IMR-90 (cell line): ENCODE measurements at places on chromosomes 12 and 14. TPM values are rescaled to one million over a fixed set of nuclear protein-coding genes. Genes with fewer than 3 reads are reported as not detected.

- no peak for DNase-seq
Observed at GRCh38 chr12:12786351-12786705, 869 bp downstream of the APOLD1 start.

GRCh38 chr14:20365928-20366327, 22.5 kb downstream of the PARP2 start:
- DNase-seq, result no peak

DNA sequence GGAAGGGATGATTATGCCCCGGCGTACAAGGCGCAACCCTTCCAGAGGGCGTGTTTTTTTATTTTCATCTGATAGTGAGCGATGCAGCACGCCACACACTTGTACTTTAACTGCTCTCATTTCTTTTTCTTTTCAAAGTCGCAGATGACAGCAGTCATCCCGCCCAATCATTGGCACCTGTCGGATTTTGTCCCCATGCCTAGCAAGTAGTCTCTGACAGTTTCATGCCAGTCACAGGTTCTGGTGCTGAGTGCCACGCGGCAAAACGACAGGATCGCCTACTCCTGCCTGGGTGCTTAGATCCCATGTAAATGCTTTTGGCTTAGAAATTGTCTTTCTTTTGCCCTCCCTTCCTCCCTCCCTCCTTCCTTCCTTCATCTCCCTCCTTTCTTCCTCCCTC, 117.7 kb downstream of the GLT1D1 start:
- DNase-seq, result no peak

DNA sequence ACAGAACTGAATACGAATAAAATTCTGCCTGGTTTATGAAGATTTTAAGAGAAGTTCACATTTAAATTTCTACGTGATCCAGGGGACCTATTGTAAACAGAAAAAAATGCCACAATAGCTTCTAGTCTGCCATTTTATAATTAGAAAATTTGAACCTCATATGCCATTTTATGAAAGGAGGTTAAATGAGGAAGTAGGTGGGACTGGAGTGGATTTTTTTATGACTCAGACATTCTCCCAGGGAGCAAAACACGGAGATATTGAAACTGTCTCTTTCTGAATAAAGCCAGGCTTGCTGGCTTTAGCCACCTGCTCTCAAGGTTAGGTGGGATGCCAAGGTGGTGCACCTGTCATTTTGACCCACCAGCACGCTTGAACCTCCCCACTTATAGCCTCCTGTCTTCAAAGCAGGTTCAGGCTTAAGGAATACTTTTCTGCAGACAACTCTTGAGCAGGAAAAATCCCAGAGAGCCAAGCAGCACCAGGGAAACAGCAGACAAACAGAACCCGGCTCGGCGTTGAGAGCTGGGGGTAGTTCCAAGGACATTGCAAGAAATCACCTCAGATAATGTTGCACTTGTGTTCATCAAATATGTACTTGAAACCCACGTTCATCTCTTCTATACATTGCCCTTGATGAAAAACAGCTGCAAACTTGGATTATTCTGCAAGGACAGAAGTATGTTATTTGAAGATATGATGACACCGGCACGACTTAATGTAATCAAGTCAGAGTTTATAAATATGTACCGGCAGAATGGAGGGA, 203.7 kb downstream of the PPM1H start:
- DNase-seq, result peak; percentile 56

The A2ML1 gene
- total RNA-seq, result not detected in 2 replicates
